ENCODE measurements at places on chromosomes 5 and 9.

DNA sequence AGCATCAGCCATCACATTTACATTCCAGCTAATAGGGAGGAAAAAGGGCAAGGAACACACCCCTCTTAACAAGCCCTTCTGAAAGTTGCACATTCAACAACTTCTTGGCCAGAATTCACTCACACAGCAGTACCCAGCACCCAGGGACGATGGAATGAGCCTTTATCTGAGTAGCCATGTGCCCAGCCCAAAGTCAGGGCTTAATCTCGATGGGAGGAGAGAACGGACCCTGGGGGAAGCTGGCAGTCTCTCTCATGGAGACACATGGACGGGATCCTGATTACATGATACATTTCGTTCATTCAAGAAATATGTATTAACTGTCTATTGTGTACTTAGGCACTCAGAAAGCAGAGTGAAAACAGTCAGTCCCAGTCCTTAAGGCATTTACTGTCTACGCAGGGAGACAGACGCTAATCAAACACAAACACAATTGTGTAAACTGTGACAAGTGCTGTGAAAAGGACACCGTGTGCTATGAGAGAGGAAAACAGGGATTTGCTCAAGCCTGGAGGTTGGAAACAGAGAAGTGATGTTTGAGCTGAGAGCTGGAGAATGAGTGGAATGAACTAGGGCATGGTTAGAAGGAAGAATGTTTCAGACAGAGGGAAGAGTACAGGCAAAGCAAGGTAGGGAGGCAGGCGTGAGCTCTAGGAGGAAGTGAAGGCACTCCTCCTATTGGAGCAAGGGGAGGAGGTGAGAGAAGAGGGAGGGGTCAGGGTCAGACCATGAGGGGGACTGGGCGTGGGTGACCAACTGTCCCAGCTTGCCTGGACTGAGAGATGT lies 7.4 kb downstream of the OTULINL start:
- DNase-seq, result peak; percentile 38
- H3K4me3 ChIP-seq, result no peak overlapping the region
- H3K27ac ChIP-seq, result no peak overlapping the region
- no peaks in the 10 kb centered on the region for H3K36me3 ChIP-seq
- H3K4me1 ChIP-seq, result peaks cover 3% of the 10 kb centered on the region
- H3K27me3 ChIP-seq, result no peaks in the 10 kb centered on the region

- H3K4me3 ChIP-seq, result no peak overlapping the region
- H3K27ac ChIP-seq, result no peak overlapping the region
- H3K36me3 ChIP-seq, result peaks cover 21% of the 10 kb centered on the region
Observed at GRCh38 chr5:6725421-6725820, 12.2 kb downstream of the TENT4A start.

GRCh38 chr9:90905822-90906221 lies 104.2 kb downstream of the SYK start:
- H3K4me3 ChIP-seq, result no peak overlapping the region
- no peak for DNase-seq
- no peaks in the 10 kb centered on the region for H3K27me3 ChIP-seq
- H3K27ac ChIP-seq, result no peak overlapping the region
- no peaks in the 10 kb centered on the region for H3K4me1 ChIP-seq

DNA sequence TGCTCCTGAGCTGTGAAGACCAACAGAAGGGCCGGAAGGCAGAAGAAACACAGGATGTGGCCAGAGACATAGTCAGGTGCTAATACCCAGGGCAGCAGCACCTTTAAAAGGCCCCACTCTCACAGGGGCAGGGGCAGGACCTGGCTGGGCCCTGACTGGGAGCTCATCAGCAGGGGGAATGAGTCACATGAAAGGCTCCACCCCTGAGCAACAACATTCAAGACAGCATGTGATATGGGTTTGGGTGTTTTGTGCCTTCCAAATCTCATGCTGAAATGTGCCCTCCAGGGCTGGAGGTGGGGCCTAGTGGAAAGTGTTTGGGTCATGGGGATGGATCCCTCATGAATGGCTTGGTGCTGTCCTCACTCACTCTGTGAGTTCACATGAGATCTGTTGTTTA lies 181.7 kb downstream of the ERCC6L2 start:
- no peaks in the 10 kb centered on the region for H3K36me3 ChIP-seq
- no peak for DNase-seq
- no peak overlapping the region for H3K4me3 ChIP-seq
- H3K27ac ChIP-seq, result no peak overlapping the region

DNA sequence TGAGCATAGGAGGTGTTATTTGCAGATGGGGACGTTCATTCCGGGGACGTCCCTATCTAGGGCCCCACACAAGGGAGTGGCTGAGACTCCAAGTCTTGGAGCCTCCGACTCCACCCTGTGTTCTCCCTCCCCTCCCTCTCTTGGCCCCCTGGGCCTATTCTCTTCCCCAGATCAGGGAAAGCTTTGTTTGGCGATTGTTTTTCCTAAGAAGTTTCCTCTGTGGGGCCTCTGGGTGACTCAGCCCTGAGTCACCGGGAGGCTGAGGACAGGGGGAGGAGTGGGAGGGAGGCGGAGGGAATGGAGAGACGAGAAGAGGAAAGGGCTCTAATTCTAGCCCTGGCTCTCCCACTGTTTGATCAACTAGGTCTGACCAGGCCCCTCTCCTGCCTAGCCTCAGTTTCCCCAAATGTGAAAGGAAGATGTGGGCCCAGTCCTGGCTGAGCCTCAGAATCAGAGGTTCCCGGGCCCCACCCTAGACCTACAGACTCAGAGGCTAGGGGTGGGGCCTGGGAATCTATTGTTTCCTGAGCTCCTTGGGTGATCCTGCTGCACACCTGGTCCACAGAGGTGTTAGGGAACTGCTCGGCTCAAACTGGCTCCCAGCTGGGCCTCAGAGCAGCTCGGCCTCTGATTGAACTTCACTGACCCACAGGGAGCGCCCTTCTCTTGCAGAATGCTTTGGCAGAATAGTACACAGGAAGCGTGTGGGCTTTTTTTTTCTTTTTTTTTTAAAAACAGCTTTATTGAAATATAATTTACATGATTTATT lies 19.2 kb downstream of the GSN start:
- H3K4me1 ChIP-seq, result peaks cover 40% of the 10 kb centered on the region
- peak; percentile 92 for DNase-seq
- no peaks in the 10 kb centered on the region for H3K27me3 ChIP-seq
- H3K4me3 ChIP-seq, result no peak overlapping the region

DNA sequence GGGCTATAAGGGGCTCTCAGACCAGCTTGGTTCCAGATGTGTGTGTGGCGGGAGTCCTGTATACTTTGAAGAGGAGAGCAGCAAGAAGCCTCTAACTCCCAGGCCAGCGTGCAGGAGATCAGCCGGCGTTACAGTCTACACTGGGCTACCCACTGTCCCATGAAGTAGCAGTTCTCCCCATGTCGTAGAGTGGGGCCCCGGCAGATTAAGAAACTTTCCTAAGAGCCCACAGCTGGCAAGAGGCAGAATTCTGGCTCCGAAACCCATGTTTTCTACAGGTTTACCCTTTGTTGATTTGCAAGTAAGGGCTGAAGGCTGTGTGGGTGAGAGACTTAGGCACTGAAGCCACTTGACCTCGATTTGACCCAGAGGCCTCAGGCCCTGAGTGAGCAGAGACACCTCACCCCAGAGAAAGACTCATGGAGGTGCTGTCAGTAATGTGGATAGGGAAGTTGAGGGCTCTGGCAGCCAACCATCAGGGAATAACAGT lies 881 bp upstream of the B4GALT1 start:
- DNase-seq, result no peak
- no peaks in the 10 kb centered on the region for H3K36me3 ChIP-seq
- peak overlapping the region; percentile 38 for H3K27ac ChIP-seq
- H3K4me1 ChIP-seq, result peaks cover 40% of the 10 kb centered on the region
- peak overlapping the region; percentile 68 for H3K4me3 ChIP-seq
- H3K27me3 ChIP-seq, result no peaks in the 10 kb centered on the region

DNA sequence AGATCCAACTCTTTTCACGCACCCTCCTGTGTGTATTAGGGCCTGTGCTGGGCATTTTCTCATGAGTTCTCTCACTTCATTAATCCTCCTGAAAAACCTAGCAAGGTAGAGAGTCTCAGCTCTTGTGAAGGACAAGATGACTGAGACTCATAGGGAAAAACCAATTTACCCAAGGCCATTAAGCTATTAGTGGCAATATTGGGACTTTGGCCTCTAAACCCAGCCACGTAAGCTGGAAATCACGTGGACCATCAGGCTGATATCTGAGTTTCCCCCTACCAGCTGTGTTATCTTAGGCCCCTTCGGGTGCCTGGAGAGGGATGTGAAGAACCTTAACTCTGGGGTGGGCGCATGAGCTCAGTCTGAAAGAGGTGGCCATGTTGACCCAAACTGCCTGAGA lies 80.7 kb downstream of the ANKH start:
- H3K36me3 ChIP-seq, result no peaks in the 10 kb centered on the region
- no peaks in the 10 kb centered on the region for H3K27me3 ChIP-seq
- H3K4me3 ChIP-seq, result no peak overlapping the region
- no peaks in the 10 kb centered on the region for H3K4me1 ChIP-seq
- DNase-seq, result no peak

DNA sequence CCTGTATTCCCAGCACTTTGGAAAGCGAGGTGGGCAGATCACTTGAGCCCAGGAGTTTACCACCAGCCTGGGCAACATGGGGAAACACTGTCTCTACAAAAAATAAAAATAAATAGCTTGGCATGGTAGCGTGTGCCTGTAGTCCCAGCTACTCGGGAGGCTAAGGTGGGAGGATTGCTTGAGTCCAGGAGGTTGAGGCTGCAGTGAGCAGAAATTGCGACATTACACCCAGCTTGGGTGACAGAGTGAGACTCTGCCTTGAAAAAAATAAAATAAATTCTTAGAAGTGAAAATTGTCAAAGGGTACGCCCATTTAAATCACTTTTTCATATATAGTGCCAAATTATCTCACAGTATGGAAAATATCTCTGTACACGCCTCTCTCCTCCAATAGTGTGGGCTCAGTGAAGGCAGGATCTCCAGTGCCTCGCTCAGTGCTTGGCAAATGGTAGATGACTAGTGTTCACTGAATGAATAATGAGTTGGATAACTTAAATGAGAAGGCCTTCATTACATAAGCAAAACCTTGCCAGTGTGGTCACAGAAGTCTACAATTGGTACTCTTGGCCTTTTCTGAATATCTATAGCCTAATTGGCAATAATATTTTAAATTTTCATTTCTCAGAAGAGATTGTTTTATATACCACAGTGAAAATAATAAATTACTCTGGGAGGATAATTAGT lies 9.4 kb upstream of the CCL28 start:
- H3K27me3 ChIP-seq, result no peaks in the 10 kb centered on the region
- H3K4me1 ChIP-seq, result no peaks in the 10 kb centered on the region
- no peak for DNase-seq
- H3K27ac ChIP-seq, result no peak overlapping the region

DNA sequence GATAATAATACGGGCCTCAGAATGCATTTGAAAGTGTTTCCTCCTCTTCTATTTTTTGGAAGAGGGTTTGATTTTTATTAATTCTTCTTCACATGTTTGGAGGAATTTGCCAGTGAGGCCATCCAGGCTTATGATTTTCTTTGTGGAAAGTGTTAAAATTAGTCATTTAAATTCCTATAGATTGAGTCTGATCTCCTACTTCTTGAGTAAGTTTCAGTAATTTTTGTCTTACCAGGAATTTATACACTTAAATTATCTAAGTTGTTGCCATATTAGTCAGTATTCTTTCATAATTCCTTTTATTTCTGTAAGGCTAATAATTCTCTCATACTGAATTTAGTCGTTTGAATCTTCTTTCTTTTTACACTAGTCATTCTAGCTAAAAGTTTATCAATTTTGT lies 25.2 kb upstream of the HAPLN1 start:
- H3K36me3 ChIP-seq, result no peaks in the 10 kb centered on the region
- peak; percentile 24 for DNase-seq
- H3K4me1 ChIP-seq, result no peaks in the 10 kb centered on the region
- H3K4me3 ChIP-seq, result no peak overlapping the region
- H3K27ac ChIP-seq, result no peak overlapping the region

DNA sequence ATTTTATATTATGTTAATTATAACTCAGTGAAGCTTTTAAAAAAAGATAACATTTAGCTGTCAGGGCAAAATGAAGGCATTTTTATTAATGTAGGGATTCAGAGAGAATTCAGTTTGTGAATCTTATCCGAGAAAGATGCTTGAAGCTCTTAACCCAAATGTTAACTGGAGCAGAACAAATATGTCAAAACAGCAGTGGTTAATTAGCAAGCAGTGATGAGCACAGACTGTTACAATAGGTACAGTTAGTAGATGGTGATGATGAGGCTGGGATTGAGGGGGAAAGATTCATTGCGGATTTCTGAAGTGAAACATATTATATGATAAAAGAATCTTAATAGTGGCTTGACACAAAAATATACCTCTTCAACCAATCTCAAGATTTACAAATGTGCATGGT lies 356.7 kb downstream of the DIRAS2 start:
- no peak overlapping the region for H3K4me3 ChIP-seq
- H3K27ac ChIP-seq, result no peak overlapping the region
- H3K27me3 ChIP-seq, result no peaks in the 10 kb centered on the region
- H3K4me1 ChIP-seq, result no peaks in the 10 kb centered on the region
- no peak for DNase-seq
- H3K36me3 ChIP-seq, result no peaks in the 10 kb centered on the region

DNA sequence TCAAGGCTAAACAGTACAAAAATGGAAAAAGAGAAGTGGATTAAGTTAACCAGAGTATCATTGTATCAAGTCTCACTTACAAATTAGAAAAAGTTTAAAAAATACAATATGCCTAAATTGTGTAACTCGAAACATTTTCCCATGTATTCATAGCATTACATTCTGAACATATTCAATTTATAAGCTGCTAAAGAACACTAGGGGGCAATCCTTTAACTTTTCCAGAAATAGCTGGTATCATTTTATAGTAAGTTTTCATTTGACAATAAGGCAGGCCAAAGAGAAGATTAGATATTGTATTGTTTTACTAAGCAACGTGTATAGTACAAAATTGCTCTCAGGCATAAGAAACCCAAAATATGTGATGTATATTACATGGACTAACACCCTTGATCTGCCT lies 234.6 kb downstream of the ADGRV1 start:
- H3K27ac ChIP-seq, result no peak overlapping the region
- no peaks in the 10 kb centered on the region for H3K36me3 ChIP-seq
- H3K4me1 ChIP-seq, result no peaks in the 10 kb centered on the region
- DNase-seq, result no peak
- no peaks in the 10 kb centered on the region for H3K27me3 ChIP-seq
- H3K4me3 ChIP-seq, result no peak overlapping the region

DNA sequence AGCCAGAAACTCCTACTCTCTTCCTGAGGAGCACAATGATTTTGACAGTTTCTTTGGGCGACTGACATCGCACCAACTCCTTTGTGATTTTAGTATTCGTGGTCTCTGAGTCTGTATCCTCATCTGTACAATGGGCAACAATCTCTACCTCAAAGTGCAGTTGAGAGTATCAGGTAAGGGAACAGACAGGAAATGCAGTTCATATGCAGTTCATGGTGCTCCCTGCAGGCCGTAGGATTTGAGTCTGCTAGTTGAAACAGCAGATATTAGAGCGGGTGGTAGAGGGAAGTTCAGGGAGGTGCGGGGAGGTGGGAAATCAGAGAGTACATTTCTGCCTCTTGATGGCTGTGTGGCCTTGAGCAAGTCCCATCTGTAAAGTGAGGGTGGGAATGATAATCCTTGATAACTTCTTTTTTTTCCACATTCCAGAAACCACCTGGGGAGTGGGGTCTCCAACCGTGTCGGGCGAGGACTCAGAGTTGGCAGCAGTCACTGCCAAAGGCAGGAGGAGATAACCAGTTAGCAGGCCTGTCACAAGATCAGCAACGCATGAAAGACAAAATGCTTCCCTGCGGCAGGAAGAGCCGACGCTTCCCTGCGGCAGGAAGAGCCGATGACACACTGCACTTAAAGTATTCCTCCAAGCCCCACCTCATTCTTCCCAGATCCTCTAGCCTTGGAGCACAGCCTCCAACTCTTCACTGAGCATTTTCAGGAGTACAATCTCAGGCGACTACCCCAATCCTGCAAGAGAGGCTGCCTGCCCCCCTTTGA lies 6.0 kb upstream of the NEK6 start:
- H3K36me3 ChIP-seq, result no peaks in the 10 kb centered on the region
- DNase-seq, result peak; percentile 88
- peaks cover 16% of the 10 kb centered on the region for H3K4me1 ChIP-seq
- no peaks in the 10 kb centered on the region for H3K27me3 ChIP-seq
- H3K4me3 ChIP-seq, result no peak overlapping the region
- H3K27ac ChIP-seq, result peak overlapping the region; percentile 53

Measured in trophoblast cell (in vitro differentiated cells and primary cell).